ENCODE measurements at places on chromosomes 4 and X.

GRCh38 chr4:177080388-177080787 lies 229.3 kb upstream of the NEIL3 start:
- DNase-seq, result no peak

GRCh38 chr4:105471566-105472176 lies 2.2 kb downstream of the PPA2 start:
- peak; percentile 80 for DNase-seq

GRCh38 chr4:87819281-87819919 lies 13.4 kb upstream of the MEPE start:
- no peak for DNase-seq

- DNase-seq, result no peak
Observed at GRCh38 chr4:25350561-25350960, 26.5 kb upstream of the ANAPC4 start.

DNA sequence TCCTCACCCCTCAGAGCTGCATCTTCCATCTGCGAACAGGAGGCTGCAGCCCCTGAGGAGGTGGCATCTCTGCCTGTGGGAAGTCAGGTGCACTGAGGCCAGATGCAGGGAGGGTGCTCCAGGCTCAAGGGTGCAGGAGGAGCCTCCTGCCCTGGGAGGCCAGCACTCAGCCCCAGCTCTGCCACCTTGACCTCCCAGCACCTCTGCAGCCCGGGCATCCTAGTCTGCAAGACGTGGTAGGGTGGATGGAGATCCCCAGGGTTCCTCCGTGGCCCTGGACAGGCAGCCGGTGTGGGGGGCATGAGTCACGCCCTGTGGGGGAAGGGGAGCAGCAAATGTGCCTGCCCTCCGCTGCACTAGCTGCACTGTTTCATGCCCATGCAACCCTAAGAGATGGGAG lies 64.7 kb downstream of the TRMT44 start:
- no peak for DNase-seq

DNA sequence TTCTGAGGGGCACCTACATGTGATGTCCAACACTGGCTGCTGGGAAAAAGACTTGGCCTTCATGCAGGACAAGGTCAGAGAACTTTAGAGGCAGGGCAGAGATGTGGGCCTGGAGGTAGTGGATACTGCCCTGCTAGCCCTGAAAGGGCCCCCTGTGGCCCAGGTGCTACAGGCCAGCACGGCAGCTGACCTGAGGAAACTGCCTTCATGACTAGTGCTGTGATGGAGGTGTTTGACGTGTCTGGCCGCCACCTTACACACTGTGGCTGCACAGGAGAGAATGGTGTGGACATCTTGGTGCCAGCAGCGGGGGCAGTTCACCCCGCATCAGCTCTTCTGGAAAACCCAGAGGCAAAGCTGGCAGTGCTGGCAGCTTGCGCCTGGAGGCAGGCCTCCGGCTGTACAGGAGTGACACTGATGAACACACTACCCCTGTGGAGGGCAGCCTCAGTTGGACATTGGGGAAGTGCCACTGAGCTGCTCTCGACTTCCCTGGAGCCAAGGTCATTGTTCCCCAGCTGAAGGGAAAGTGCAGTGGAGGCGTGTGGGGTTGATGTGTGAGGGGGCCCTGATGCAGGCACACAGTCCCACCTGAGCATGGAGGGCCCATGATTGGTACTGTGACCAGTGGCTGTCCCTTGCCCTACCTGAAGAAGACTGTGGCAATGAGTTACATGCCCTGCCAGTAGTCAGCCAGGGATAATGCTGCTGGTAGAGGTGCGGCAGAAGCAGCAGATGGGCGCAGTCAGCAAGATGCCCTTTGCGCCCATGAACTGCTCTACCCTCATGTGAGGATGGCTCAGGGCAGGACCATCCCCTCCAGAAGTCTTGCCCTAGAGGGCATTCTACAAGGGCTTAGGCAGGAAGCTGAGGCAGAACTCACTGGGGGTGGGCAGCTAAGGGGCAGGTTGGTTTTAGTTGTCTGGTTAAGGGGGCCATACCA lies 36.9 kb downstream of the COQ2 start:
- DNase-seq, result no peak

GRCh38 chrX:65601126-65601525 lies 66.3 kb upstream of the MSN start:
- peak; percentile 26 for DNase-seq
